ENCODE measurements at places on chromosomes 6 and 20.

DNA sequence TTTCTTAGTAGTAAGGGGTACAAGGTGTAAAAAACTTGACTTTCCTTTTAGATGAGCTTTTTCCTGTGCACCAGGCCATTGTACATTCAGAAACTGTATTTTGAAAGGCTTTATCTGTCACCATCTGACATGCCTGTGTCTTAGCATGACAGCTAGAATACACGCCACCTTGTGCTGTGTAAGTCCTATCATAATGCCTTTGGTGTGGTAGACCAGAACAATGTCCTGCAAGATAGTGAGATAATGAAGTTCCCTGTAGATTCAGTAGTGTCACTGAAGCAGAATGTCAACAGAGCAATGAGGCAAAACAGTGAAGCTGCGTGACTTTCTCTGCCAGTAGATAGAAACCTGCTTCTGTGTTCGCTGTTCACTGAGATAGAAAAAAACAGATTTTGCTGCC lies 105.8 kb downstream of the JAG1 start:
- no peak for DNase-seq

- DNase-seq, result no peak
Observed at GRCh38 chr6:168676552-168677322, 235.8 kb downstream of the SMOC2 start.

DNA sequence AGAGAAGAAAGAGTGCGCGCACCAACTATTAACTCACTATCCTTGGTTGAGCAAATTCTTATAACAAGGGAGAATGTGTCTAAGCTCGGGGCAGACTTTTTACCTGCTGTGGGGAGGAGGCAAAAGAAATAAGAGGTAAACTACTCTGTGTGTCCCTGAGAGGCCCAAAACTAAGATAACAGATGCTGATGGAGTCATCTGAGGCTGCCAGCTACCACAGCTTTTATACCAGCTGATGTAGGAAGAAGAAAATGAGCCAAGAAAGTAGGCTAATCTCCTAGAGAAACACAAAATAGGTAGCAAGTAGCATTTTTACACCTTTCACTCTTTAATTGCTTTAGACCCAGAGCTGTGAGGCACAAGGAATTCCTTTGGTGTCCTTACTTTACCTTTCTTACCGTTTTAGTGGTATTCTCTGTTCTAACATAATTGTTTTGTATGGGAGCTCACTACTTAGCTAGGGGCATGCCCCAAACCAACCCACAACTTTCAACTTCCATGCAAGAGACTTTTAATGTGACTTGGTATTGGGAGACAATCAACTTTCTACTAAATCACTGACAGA lies 27.8 kb upstream of the PIM1 start:
- DNase-seq, result no peak

GRCh38 chr6:22732176-22732970 lies 163.0 kb downstream of the HDGFL1 start:
- no peak for DNase-seq

DNA sequence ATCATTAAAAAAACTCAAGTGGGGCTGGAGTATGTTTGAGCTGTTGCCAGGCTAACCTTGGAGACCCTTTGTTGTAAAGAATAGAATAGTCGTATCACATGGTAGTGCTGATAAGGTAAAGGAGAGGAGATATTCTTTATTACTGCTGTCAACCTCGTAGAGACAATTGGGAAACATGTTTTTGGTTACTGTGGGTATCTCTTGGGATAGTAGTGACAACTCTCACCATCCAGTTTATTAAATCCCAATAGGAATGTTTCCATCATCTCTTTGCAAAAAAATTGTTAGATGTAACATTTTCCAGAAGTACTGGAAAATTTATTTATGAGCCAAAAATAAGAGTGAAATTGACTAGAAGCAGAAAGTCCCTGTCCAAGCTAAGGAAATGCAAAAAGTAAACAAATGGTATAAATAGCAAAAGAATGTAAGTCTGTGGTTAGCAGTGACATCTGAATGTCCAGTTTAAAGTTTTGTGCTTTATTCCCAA lies 829.3 kb upstream of the CITED2 start:
- no peak for DNase-seq

- DNase-seq, result no peak
Observed at GRCh38 chr20:60097285-60097684, 139.1 kb downstream of the CDH26 start.

- DNase-seq, result no peak
Observed at GRCh38 chr6:139931747-139932146, 557.3 kb upstream of the CITED2 start.

Data from T1000 (cell line).